ENCODE measurements at places on chromosomes 2 and 18. TPM values are rescaled to one million over a fixed set of nuclear protein-coding genes. Genes with fewer than 3 reads are reported as not detected.

The SRD5A2 gene
- not detected for total RNA-seq

The SRSF7 gene
- total RNA-seq = 538 TPM

The AKAIN1 gene
- not detected for total RNA-seq

The GPR55 gene
- total RNA-seq = 0.40 TPM

The ZCCHC2 gene
- total RNA-seq = 59.6 TPM

The GNLY gene
- 4,938 TPM for total RNA-seq

The NYAP2 gene
- 0.14 TPM for total RNA-seq

The APCDD1 gene
- total RNA-seq = not detected

The NAT8 gene
- not detected for total RNA-seq

The CNTNAP5 gene
- total RNA-seq = not detected

The FOXD4L1 gene
- total RNA-seq = not detected

The ANKRD30B gene
- not detected for total RNA-seq

GRCh38 chr2:48900321-48901014, 144.9 kb upstream of the LHCGR start:
- DNase-seq = no peak

- no peak for DNase-seq
Observed at GRCh38 chr2:2836343-2837070, 505.4 kb upstream of the MYT1L start.

GRCh38 chr2:88057437-88057844, 1.9 kb upstream of the KRCC1 start:
- no peak for DNase-seq

- DNase-seq = no peak
Observed at GRCh38 chr2:202750763-202751427, 116.1 kb downstream of the FAM117B start.

GRCh38 chr2:84906108-84906899, 848 bp downstream of the TMSB10 start:
- DNase-seq = peak; percentile 57

- DNase-seq = no peak
Observed at GRCh38 chr2:1830936-1831619, 86.8 kb upstream of the PXDN start.

GRCh38 chr18:35267161-35267651, 22.8 kb downstream of the ZSCAN30 start:
- peak; percentile 82 for DNase-seq

DNA sequence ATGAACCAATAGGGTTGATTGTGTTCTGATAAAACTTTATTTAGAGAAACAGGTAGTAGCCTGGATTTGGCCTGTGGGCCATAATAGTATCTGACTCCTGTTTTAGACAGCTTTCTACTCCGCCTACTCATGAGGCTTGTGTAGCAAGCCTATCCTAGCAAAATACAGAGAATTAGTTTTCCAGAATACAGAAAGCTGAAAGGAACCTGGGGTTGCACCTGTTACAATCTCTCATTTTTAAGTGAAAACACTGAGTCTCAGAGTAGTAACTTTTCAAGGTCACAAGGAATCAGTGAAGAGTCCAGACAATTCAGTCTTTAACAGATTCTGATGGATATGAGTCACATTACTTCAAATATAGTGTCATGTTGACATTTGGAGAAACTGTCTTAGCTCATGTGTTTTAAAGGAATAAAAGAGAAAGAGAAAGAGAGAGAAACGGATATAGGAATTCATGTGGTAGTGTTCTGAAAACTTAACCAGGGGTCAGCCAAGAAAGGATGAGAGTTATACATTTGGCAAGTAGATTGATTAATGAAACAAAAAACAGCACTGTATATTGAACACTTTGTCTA, 17.0 kb downstream of the ARHGAP28 start:
- DNase-seq = no peak

- DNase-seq = no peak
Observed at GRCh38 chr18:58609536-58609993, 19.3 kb downstream of the ALPK2 start.

GRCh38 chr2:224545884-224546644, 39.1 kb downstream of the CUL3 start:
- no peak for DNase-seq

DNA sequence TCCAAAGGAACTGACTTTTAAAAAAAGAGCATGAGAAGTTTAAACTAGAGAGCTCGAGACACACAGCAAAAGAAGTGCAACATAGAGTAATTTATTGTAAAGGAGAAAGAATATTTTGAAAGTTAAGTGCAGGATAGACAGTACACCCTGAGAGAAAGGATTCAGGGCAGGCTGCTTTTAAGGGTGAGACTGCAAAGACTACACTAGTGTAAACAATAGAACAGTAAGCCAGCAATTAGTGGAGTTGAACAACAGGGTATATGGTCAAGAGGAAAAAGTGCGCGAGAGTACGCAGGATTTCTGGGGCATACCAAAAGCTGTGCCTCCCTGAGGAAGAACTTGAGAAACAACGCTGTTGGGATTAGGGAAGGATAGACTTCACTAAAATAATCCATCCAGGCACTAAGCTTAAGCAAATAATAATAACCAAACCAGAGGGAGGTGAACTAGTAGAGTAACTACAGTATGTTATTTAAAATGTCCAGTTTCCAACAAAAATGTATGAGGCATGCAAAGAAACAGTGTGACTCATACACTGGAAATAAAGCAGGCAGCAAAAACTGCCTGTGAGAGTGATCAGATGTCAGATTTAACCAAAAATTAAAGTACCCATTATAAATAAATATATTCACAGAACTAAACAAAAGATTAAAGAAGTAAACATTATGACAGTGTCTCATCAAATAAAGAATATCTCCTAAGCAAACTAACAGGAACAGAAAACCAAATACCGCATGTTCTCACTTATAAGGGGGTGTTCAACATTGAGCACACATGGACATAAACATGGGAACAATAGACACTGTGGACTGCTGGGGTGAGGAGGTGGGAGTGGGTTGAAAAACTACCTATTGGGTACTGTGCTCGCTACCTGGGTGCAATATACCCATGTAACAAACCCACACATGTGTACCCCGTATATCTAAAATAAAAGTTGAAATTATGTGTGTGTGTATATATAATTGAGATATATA, 40.5 kb upstream of the EMILIN2 start:
- no peak for DNase-seq

- DNase-seq = no peak
Observed at GRCh38 chr2:105373344-105373781, 25.5 kb downstream of the FHL2 start.

DNA sequence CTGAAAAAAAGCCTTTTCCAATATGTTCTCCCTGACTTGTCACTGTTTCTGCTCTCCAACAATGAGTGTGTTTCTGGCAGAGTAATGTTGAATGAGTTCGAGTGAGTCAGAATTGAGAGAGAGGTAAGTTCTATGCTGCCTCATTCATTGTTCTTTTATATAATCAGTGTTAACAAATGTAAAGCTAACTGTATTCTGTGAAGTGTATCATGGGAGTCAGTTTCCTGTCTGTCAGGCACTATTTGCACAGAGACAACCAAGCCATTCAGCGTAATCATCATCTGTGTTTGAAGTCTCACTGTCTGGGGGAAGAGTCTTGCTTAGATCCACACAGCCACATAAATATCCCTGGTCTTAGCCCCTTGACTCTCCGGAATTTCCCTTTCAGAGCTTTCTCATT, 22.0 kb upstream of the UPP2 start:
- no peak for DNase-seq

DNA sequence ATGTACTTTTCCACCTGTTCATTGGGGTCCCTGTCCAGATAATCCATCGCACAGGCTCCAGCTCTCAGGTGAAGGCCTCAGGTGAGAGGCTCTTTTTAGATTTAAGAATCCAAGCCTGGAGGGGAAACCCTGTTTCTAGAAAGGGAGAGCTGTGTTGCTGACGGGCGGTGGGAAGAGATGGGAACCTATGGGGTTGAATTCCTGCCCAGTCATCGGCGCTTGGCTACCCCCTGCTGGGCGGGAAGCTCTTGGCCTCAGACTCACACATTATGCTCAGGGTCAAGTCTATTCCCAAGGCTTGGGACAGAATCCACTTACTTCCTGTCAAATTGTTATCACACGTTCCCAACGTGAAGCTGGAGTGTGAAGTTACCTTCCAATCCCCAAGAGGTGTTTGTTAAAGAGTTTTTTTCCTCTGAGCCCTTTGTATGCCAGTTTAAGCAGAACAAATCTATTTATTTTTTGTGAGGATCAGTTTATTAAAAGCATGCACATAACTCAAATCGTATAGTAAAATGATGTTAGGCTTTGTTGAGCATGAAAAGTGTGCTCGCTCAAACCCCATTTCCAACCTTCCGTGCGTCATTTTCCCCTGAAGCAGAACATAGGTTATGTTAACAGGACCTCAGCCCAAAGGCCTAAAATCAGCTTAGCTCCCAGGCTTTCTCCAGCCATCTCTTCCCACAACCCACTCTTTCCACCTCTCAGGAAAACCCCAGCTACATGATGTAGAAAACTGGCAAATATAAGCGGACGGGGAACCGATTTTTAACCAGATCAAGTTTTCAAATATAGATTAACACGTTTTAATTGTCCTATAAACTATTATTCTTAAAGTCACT, 181.7 kb upstream of the ETAA1 start:
- DNase-seq = no peak

- no peak for DNase-seq
Observed at GRCh38 chr18:78526275-78526674, 453.3 kb upstream of the SALL3 start.

GRCh38 chr18:8776013-8776943, 70.9 kb downstream of the MTCL1 start:
- no peak for DNase-seq

DNA sequence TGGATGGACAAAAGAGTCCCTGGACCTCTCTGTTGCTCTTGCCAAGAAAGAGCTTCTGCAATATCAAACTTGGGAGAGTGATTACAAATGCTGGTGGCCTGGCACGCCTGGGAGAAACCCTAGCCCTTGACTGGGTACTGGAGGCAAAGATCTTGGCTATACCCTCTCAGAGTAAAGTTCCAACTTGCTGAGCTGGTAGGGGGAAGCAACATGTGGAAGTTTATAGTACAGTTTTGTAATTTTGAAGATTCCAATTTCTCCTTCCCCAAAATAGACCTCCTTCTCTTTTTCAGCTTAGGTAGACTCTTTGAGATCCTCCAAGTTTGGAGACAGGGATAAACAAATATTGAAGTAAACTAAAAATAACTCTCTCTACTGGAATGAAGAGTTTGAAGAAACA, 645.3 kb downstream of the NR4A2 start:
- DNase-seq = no peak

DNA sequence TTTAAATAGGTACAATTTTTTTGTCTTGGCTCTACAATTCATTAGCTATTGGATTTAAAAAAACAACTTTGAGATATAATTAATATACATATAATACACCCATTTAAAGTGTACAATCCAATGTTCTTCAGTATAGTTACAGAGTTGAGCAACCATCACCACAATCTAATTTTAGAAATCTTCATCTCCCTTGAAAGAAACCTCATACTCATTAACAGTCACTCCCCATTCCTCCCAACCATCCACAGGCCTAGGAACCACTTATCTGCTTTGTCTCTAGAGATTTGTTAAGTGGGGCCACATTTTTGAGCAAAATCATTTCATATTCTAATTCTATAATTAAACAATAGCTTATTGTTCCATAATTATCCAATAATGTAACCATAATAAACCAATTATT, 32.6 kb downstream of the MRPL33 start:
- DNase-seq = no peak

Measured in natural killer cell (primary cell).